Stimulated activated CD8-positive, alpha-beta memory T cell treated with anti-CD3 and anti-CD28 coated beads, Interleukin-7, amount 100 ng/mL, for 24 hours (primary cell): ENCODE measurements at places on chromosomes 3 and 15.

GRCh38 chr3:22377421-22377820 is 626.4 kb upstream of the ZNF385D start:
- DNase-seq: no peak

- DNase-seq: no peak
These were observed 37.3 kb downstream of the SUMF1 start for GRCh38 chr3:4429648-4430350.

- no peak for DNase-seq
These were observed 836.2 kb downstream of the AGBL1 start for GRCh38 chr15:86915811-86916331.

GRCh38 chr3:171700157-171700556 is 110.1 kb downstream of the PLD1 start:
- no peak for DNase-seq

- no peak for DNase-seq
These were observed 152.6 kb downstream of the PEX5L start for GRCh38 chr3:179884136-179884535.

DNA sequence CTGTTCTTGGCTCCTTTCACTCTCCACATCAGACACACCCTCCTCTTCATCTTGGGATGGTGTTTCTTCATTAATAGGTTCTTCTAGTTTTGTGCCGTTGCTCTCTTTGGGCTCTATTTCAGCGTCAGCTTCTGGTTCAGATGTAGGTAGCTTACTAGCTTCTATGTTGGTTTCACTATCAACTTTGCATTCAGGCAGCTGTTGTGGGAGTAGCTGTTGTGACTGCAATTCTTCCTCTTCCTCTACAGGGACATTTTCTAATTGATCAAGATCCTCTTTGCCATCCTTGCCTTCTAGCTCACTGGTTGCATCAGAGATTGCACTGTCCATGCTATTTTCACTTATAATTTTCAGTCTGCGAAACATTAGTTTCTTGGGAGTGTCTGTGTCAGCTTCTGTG is 80.1 kb downstream of the SETD2 start:
- DNase-seq: no peak

GRCh38 chr3:188742755-188743550 is 428.8 kb upstream of the TPRG1 start:
- DNase-seq: no peak

GRCh38 chr3:125511420-125512118 is 8.4 kb downstream of the SNX4 start:
- no peak for DNase-seq

GRCh38 chr3:188670446-188670845 is 501.3 kb upstream of the TPRG1 start:
- DNase-seq: no peak

GRCh38 chr3:29668728-29669127 is 387.9 kb downstream of the RBMS3 start:
- DNase-seq: no peak

DNA sequence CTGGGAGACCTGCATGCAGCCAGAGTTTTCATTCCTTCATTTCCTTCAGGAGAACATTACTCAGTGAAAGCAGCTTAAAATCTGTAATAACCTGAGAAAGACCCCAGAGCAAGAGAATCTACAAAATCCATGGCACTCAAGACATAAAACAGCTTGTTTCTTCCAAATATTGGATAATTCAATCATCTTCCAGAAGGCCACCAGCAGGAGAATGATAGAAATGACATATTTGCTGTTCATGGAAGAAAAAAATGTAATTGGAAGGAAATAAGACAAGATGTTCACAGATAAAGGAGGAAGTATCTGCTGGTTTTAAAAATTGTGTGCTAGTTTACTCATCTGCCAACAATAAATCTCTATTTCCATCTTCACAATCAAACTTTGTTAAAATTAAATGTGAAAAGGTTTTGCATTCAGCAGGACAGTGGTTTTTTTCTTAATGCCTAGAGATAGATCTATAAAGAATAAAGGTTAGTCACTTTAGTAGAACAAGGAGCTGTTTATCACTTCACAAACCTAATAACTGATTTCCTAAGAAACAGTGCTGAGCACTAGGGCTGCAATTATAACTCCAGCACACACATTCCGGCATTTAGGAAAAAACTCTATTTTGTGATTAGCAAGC is 530.8 kb downstream of the NSUN3 start:
- no peak for DNase-seq

DNA sequence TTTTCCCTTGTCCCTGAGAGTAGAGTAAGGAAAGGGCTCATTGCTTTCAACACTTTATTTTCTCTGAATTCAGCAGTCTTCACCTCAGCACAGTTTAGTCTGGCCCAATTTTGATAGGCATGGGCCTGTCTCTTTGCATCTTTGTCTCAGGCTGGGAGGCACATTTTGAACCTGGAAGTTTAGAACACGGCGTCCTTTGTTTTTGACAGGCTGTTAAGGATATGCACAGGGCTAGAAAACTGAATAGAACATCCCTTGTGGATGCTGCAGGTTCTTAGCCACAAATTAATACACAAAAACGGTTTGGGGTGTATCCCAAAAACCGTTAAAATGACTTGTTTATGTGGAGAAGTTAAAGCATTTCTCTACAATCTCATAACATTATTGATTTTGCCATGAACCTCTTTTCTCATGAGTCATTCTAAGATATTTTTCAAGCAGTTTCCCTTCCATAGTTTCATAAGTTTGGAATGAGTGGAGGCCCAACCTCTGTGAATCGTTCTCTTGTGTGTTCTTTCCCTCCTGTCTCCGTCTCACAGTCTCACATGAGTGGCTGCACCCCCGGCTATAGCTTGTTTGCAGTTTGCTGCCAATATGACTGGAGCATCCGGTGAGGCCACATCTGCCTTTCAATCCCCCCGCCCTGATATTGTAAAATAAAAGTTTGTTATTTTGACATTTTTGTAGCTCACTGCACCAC is 192.9 kb upstream of the EIF1B start:
- no peak for DNase-seq

DNA sequence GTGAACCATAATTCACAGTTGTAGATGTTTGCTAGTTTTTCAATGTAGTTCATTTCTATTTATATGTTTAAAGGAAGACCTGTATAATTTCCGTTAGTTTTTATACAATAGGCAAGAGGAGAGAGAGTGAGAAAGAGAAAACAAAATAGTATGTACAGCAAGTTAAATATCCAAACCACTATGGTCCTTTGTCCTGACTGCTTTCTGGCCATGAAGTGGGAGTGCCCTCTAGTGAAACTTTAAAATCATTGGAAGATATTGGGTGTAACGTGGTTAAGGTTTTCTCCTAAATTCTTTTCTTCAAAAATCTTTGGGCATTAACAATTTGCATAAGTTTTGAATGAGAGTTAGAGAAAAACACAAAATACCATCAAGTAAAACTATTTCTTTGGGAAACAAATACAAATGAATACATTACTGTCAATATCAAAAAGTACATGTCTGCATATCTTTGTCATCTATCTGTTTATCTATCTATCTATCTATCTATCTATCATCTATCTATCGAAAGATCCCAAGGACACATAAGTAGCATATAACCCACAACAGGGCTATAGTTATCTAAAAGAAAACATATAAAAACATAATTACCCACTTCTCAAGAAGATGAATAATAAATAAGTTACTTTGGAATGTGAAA is 534.6 kb upstream of the ATP11B start:
- no peak for DNase-seq

DNA sequence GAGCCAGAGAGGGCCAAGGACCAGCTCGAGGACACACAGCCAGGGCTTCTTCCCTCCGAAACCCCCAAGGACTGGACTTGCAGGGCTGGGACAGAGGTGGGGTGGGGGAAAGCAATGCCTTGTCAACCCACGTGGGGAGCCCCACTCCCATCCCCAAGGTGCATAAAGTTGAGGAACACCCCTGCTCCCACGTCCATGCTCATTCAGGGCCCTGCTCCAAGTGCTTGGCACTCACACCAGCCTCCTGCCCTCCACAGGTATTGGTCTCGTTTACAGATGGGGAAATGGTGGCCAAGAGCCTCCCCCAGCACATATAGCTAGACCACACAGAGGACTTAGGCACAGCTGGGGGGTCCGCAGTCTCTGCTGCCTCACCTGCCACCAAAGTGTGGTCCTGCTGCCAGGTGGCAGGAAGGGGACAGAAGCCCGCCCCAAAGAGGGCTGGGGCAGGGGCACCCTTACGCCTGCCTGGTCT is 50.5 kb upstream of the CSPG4 start:
- no peak for DNase-seq

DNA sequence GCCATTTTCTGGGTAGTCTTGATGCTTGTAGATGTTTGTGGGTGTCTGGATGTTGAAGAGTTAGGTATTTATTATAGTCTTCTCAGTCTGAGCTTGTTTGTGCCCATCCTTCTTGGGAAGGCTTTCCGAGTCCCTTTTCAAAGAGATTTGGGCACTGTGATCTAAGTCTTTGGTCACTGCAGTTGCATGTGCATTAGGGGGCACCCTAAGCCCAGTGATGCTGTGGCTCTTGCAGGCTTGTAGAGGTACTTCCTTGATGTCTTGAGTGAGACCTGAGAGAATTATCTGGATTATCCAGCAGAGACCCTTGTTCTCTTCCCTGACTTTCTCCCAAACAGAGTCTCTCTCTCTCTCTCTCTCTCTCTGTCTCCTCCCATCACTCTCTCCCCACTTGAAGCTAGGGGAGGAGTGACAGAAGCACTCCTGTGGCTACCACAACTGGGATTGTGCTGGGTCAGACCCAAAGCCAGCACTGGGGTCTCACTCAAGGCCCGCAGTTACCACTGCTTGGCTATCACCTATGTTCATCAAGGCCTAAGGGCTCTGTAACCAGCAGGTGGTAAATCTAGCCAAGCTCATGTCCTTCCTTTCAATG is 68.5 kb downstream of the TMCO5A start:
- no peak for DNase-seq

GRCh38 chr3:67312155-67312554 is 314.0 kb downstream of the KBTBD8 start:
- no peak for DNase-seq

GRCh38 chr15:91620229-91620628 is 233.3 kb upstream of the SLCO3A1 start:
- no peak for DNase-seq

- DNase-seq: no peak
These were observed 29.9 kb upstream of the STT3B start for GRCh38 chr3:31502803-31503221.

- no peak for DNase-seq
These were observed 45.7 kb downstream of the EXOG start for GRCh38 chr3:38541806-38542205.

GRCh38 chr3:119731560-119732343 is 28.9 kb downstream of the CFAP91 start:
- DNase-seq: no peak

GRCh38 chr3:106529738-106530137 is 660.9 kb upstream of the CBLB start:
- DNase-seq: no peak
